ENCODE measurements at places on chromosomes 11 and 22. TPM values are rescaled to one million over a fixed set of nuclear protein-coding genes. Genes with fewer than 3 reads are reported as not detected.

Gene ARHGAP42
- 16.4 TPM for total RNA-seq

Gene MEI1
- 0.26 TPM for total RNA-seq

Gene OR8K3
- total RNA-seq, result not detected

Gene SLC25A18
- total RNA-seq, result not detected

Gene ANKK1
- not detected for total RNA-seq

Gene C11orf97
- total RNA-seq, result not detected

Gene MYRF
- total RNA-seq, result 1.0 TPM

Gene PAMR1
- total RNA-seq, result 74.1 TPM

Gene RELA
- total RNA-seq, result 30.1 TPM

Gene RBMXL2
- not detected for total RNA-seq

Gene OR8D1
- not detected for total RNA-seq

Gene ISX
- total RNA-seq, result not detected

Gene UCP3
- 0.65 TPM for total RNA-seq

Gene CTSF
- 52.2 TPM for total RNA-seq

Gene CHRM1
- not detected for total RNA-seq

Gene MMP7
- total RNA-seq, result not detected

Gene CD6
- total RNA-seq, result not detected

Gene APOBEC3H
- total RNA-seq, result not detected

Gene SLC22A12
- total RNA-seq, result not detected

Gene OR52I2
- not detected for total RNA-seq

Gene SCGB1C1
- total RNA-seq, result not detected

Gene APOL4
- total RNA-seq, result 0.39 TPM

Gene RTN4RL2
- total RNA-seq, result 0.13 TPM

Gene XKR3
- not detected for total RNA-seq

Gene BAIAP2L2
- 0.39 TPM for total RNA-seq

Gene OR4D5
- total RNA-seq, result not detected

Gene UPB1
- under 0.01 TPM for total RNA-seq

Gene TSSK2
- not detected for total RNA-seq

Gene WNT7B
- not detected for total RNA-seq

Gene PHLDA2
- 5.8 TPM for total RNA-seq

Gene IL17REL
- not detected for total RNA-seq
